ENCODE measurements at places on chromosomes 1 and 21.
A peak's percentile ranks its signal among the peaks of the same experiment; 100 is the strongest.

GRCh38 chr1:217115404-217116380, 392.5 kb upstream of the ESRRG start:
- DNase-seq = no peak

DNA sequence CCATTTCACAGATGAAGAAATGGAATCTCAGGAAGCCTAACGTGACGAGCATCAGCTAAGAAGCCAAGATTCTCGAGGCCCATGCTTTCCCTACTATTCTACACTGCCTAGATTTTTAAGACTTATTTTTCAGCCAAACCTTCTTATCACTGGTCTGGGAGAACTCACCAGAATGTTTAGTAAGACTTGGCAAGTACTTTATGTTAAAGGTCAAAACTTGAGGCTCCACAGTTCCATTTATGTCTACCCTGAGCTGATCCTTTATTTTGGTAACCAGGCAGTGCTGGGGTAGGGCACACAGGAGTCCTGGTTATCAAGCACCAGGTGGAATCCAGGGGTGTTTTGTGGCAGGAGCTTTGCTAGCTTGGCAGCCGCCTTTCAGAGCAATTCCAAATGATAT, 16.8 kb downstream of the PLXNA2 start:
- no peak for DNase-seq

DNA sequence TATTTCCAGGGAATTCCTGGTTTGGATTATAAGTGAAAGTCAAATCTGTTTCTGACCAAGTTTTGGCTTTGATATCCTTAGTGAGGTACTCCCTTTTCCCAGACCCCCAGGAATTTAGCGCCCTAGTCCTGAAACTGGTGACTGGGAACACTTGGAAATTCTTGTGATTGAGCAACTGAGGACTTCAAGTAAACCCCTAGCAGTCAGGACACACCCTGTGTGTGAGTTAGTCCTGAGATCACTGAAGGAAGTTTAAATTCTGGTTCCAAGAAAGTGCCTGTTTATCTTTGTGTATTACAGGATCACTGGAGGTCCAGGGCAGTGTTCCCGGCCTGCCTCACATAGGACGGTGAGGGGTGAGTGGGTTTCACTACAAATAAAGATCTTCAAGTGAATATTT, 95.1 kb upstream of the F3 start:
- peak; percentile 38 for DNase-seq

DNA sequence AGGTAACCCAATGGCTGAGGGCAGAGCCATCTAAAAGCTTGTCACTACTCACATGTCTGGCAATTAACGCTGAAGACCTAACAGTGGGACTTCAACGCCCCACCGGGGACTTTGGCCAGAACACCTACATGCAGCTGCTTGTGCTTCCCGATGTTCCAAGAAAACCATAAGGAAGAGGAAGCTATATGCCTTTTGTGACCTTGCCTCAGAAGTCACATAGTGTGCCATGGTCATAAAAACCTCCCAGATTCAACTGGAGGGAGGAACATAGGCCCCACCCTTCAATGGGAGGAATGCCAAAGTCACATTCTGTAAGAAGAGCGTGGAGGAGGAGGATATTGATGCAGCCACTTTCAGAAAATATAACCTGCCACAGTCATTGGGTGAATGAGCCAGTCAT, 147.8 kb upstream of the MAGI3 start:
- no peak for DNase-seq

- DNase-seq = no peak
Observed at GRCh38 chr1:234632225-234632624, 22.2 kb upstream of the IRF2BP2 start.

DNA sequence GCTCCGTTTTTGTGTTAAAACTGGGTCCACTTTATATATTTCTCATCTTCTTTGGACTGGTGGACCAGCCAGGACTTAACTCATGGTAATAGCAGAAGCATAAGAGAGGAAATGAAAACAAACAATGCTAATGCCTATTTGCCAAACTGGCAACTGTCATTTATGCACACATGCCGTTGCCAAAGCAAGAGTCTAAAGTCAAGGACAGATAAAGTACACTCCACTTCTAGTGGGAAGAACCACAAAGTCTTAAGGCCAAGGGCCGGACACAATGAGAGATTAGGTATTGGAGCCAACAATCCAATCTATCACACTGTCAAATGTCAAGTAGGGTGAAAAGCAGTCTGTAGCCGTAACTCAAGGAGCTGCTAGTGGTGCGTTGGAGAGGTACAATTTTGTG, 157.7 kb downstream of the LYPLAL1 start:
- DNase-seq = no peak

DNA sequence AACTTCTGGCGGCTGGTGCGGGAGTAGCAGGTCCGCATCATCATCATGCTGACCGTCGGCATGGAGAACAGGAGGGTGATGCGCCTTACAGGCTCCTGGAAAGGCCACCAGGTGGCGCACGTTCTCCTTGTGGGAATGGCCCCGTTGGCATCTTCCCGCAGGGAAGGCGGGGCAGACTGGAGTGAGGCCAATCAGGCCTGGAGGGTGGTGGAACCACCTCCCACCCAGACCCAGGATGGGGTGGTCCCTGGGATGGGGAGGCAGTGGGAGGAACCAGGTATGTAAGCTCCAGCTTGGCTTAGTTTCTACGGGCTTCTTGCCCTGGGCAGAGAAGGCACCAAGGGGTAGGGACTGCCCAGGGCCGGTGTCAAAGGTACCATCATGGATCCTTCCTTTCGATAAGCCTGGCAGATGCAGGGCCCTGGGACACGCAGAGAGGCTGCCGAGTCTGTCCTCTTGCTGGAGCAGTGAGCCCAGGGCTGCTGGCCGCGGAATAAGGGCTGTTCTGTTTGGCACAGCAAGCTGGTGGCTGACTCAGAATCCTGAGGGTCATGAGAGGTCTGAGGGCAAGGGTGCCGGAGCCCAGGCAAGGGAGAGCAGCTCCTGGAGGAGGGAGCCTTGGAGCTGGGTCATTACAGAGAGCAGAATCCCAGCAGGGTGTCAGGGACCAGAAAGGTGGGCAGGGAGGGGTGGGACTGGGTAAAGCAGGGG, 8.7 kb upstream of the LGR6 start:
- peak; percentile 84 for DNase-seq

- DNase-seq = peak; percentile 33
Observed at GRCh38 chr1:194295685-194296084, 1109.3 kb upstream of the B3GALT2 start.

DNA sequence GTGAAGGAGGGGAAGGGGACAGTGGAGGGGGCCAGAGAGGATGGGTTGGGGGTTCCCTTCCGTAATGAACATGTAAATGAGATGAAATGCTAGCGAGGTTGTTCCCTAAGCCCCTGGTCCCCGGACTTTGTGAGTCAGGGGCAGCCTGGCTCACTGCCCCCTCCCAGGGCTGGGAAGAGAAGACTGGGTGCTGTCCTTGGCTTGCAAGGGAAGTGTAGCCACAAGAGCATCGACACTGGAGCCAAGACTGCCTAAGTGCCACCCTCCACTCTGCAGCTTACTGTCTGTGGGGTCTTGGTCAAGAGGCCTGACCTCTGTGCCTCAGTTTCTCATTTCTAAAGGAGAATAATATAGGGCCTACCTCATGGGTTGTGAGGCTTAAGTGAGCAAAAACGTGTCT, 483 bp downstream of the PEAR1 start:
- DNase-seq = peak; percentile 25

- DNase-seq = no peak
Observed at GRCh38 chr1:82299056-82299455, 498.3 kb downstream of the ADGRL2 start.

DNA sequence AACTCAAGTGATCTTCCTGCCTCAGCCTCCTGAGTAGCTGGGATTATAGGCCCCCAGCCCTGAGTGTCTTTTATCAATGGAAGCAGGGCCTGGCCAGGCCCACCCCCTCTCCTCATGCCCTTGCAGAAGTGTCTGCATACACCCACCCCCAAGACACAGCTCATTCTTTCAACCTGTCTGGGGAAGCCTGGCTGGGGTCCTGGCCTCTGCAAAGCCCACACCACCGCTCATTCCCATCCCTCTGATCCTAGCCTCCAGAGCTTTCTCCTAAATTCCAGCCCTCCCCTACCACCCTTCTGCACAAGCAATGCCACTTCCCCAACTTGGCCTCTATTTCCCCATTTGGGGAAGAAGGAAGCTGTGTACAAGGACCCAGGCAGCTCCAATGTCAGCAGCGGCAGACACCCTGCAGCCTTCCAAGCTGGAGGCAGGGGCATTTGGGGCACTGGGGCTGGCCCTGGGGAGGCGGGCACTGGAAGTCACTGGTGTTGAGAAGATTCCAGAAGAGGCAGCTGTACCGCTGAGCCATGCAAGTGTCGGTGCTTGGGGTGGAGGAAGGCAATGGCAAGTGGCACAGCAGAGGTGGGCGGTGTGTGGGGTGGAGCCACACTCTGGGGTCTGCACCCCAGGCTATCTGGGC, 33.7 kb upstream of the ARF1 start:
- no peak for DNase-seq
